ENCODE measurements at places on chromosomes 1 and 21.

DNA sequence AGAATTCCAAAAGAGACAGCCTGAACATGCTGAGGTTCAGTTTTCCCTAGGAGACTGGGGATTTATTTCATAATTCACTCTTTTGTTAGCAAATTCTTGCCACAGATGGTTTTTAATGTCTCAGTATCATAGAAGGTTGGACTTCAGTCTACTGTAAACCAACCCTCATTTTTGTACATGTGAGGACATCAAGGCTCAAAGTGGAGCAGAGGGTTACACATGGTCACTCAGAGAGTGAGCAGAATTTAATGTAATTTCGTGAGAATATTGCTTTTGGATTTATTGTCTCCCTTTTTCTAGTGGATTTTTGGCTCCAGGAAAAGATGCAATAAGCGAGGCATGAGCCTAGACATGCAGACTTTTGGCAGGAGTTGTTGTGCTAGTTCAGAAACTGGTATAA is 210.8 kb upstream of the JUN start:
- DNase-seq, result no peak

DNA sequence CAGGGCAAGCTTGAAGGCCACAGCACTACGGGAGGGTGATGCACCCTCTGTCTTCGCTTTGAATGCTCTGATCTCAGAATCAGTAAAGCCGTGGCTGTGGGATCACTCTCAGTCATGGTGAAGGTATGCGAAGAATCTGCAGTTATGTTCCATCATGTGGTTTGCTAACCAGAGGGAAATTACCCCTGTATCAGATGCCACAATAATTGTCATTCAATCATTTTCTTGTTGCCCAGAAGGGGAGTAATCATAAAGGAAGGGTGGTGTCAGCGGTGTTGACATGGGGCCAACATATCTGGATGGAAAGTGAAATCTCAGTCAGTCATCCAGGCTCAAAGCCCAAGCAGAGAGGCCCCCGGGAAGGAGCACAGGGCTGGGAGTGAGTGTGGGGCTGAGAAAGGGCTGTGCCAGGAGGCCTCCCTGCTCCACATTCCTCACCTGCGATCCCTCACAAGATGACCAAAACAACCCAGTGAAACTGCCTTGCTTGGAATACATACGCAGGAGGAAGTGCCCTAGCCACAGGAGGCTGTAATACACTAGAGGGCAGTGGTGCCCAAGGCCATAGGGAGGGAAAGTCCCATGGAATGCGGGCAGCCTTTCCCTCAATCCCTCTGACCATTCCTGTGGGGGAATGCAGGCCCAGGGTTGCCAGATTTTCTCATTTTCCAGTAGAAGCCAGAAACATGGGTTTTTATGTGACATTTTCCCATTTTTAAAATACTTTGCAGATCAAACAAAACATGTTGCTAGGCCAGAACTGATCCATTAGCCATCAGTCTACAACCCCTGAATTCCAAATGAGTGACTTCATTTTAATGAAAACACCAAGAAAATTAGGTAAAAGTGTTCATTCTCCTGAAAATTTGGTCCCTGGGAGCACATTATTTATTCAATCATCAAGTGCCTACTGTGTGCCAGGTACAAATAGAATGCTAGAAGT is 95.7 kb upstream of the VANGL1 start:
- DNase-seq, result peak; percentile 97

DNA sequence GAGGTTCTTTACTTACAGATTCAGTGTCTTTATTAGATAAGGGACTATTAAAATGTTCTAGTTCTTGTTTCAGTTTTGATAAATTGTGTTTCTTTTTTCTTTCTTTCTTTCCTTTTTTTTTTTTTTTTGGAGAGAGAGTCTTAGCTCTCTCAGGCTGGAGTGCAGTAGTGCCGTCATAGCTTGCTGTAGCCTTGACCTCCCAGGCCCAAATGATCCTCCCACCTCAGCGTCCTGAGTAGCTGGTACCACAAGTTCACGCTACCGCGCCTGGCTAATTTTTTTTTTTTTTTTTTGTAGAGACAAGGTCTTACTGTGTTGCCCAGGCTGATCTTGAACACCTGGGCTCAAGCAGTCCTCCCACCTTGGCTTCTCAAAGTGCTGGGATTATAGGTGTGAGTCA is 76.6 kb downstream of the TMEM200B start:
- DNase-seq, result no peak

DNA sequence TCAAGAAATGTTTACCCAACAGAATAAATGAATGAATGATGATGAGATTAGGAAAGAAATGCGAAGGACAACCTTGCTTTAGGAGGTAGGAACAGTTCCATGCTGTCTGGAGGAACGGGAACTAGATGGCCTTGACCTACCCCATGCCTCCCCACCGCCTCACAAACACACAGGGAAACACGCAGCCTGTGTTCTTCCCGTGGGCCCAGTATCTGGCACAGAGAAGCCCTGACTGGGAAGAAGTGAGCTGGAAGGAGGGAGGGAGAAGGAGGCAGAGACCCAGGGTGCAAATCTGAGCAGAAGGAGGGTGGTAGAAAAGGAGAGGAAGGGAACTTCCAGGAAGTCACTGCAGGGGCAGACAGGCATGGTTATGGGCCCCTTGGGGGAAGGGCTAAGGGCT is 3.5 kb upstream of the ADORA1 start:
- DNase-seq, result no peak

- DNase-seq, result no peak
Observed at GRCh38 chr1:5911871-5912271, 80.4 kb downstream of the NPHP4 start.

DNA sequence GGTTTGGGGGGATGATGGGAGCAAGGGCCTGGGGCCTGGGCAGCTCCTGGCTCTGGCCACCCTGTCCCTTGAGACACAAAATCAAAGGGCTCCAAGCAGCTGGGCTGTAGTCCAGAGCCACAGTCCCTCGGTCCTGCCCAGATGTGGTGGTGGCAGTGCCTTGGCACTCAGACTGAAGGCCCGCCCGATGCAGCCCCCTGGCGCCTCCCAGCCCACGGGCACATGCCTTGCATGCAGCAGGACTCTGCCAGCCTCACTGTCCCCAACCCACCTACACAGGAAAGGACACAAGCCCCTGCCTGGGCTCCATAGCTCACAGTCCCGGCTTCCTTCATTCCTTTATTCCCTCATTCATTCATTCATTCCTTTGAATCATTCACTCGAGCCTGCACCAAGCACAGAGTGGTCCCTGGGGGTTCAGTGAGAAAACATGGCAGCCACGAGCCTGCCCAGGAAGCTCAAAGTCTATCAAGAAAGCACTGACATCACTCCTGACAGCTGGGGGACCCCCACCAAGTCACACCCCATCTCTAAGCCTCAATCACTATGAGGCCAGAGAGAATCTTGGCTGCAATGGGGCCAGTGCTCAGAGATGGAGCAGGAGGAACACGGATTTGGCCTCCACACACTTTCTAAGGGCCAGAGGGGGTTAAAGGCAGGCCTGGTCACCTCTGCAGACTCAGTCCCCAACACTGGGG is 5.8 kb downstream of the SDC3 start:
- DNase-seq, result no peak

- DNase-seq, result peak; percentile 53
Observed at GRCh38 chr1:52365071-52365745, 797 bp downstream of the CC2D1B start.

GRCh38 chr1:212162635-212163034 is 122.6 kb upstream of the PPP2R5A start:
- no peak for DNase-seq

- DNase-seq, result no peak
Observed at GRCh38 chr1:20993716-20994575, 182.8 kb downstream of the EIF4G3 start.

GRCh38 chr1:24364975-24365678 is 46.0 kb downstream of the GRHL3 start:
- DNase-seq, result peak; percentile 97

GRCh38 chr21:35984654-35985361 is 75.5 kb downstream of the SETD4 start:
- peak; percentile 54 for DNase-seq

DNA sequence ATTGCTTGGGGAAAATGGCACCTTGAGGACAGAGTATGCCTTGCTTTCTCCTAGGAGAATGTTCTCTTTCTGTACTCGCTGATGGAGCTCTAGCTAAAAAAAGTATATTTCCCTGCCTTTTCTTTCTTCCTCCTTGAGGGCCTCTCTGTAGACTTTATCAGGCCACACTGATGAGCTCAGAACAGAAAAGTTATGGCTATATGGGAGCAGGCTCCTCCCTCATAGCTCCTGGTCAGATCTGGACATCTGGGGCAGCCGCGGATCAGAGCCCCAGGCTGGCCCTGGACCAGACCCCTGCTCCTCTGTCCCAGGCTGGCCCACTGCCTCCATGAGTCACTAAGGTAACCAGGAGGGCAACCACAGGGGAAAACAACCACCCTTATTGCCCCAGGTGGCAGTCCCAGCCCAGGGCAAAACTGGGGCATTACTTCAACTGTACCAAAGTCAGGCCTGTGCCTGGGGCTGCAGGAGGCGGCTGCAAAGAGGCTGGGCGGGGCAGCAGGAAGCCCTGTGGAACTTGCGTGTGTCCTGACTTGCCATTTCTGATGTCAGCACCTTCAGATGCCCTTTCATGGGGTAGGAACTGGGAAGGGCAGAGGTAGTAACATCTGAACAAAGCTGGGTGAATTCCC is 26.3 kb upstream of the ZNF648 start:
- peak; percentile 48 for DNase-seq

DNA sequence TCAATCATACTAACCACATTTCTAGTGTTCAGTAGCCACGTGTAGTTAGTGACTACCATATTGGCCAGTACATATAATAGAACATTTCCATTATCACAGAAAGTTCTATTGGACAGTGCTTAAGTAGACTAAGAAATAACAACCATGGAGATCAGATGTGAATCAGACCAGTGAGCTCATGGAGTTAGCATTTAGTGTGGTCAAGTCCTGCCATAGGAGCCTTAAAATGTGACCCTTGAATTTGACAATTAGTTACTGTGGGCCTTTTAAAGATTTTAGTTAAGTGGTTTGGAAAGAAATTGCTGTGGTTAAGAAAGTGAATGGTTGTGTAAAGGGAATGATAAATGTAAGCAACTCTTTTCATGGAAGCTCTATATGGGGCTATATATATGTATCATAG is 123.4 kb downstream of the POU2F1 start:
- DNase-seq, result no peak

DNA sequence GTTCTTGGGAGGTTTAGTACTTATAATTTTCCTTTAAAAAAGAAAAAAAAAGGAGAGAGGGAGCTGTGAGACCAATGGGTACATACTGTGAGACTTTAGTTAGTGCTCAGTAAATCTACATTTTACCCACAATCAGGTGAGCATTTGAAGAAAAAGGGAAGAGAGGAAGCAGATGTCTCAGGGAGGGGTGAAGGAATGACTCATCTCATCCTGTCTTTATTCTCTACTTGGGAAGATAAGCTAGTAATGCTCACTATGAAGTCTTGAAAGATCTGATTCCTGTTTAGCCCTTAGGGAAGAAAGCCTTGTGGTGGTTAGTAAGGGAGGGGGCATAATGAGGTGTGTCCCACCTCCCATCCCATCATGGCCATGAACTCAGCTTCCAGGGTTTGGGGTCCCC is 112.6 kb downstream of the PLD5 start:
- DNase-seq, result no peak

DNA sequence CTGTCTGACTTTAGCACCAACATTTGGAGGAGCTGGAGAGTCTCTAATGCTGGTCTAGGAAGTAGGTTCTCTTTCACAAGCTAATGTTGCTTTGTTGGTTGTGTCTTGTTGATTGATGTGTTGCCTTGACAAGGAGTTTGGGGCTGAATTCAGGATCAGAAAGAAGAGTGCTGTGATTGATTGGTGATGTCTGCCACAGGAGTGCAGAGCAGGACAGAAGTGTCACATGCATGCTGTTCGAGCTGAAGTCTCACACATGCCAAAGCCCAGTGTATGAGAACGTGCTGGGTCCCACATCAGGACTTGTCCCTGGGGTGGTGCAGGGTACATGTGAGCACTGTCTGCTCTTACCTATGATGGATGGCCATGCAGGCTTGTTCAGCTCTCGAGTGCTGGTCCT is 694.4 kb downstream of the MATN1 start:
- no peak for DNase-seq

DNA sequence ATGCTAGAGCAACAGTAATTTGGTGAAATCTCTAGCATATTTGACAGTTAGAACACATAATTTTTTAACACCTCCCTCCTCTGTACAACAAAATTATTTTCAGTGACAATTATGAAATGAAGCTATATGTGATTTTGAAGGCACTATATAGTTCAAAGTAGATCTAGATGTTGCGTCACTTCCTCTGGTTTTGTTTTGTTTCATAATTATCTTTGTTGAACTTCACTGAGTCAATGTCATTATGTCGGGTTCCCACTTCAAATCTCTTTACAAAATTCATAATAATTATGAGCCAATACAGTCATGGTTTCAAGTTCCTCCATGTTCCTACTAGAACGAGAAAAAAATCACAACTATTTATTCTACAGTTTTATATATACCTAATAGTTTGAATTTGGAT is 254.8 kb upstream of the PLXNA2 start:
- peak; percentile 37 for DNase-seq

DNA sequence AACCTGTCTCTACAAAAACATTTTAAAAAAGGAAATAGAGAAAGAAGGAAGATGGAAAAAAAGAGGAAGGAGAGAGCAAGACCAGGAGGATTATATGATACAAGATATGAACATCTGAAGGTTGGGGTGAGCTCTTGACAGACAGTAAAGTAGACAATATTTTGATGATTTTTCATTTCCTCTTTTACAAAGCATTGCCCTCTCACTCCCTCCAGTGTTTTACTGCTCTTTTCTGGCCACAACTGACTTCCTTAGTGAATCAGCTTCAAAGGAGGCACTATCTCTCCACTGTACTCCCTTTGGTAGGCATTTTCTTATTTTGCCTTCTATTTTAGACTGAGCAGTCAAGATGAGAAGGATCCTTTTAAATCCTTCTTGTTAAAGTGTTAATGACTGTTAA is 296.7 kb downstream of the KCTD3 start:
- no peak for DNase-seq

DNA sequence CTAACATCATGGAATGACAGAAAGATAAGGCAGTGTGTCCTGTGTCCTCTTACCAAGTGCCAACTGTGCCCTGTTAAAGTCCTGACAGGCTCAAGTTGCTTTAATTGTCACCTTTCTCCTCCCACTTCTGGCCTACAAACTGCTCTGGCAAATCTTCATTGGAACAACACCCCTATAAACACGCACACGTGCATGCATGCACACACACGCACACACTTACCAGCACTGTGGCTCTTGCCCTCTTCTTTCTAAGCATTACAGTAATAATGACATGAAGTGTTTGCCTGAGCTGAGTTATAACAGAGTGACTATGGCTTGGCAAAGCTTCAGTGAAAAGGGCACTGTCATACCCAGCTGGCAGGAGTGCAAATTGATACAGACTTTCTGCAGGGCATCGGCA is 82.3 kb upstream of the SYT6 start:
- DNase-seq, result peak; percentile 10

DNA sequence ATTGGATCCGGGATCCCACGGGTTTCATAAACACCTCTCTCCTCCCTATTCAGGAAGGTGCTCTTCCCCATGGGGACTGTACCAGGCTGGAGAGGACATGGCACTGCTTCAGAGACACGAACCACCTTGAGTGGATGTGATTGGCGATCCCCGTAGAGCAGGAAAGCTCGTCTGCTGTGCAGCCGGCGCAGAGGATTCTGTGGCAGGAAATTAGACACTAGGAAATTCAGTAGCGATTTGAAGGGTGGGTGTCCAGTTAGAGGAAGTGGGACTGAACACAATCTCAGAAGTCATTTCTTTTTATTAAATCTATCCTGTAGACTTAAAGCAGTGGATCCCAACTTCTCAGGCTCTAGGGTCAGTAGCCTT is 767 bp downstream of the PDIK1L start:
- no peak for DNase-seq

- peak; percentile 64 for DNase-seq
Observed at GRCh38 chr1:23184212-23184934, 15.7 kb upstream of the LUZP1 start.

GRCh38 chr1:237032029-237032428 is 10.0 kb upstream of the RYR2 start:
- peak; percentile 21 for DNase-seq

All from PC-3 (cell line).